ENCODE measurements at places on chromosomes 13 and 19.

DNA sequence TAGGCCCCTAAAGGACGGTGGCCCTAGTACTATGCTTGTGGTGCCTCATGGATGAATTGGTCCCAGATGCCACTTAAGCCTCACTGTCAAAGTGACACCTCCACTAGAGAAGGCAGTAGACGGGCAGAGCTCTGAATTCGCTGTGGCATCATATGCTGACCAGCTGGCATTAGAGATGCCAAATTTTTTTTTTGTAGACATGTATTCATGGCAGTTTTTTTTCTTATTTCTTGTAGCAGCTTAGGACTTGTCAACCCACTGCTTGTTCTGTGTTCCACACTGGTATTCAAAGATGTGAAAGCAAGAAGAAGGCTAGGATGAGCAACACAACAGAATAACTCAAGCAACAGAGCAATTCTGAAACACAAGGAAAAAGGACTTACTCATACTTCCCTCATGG is 212.5 kb downstream of the DLEU7 start:
- no peak for DNase-seq

- no peak for DNase-seq
Observed at GRCh38 chr19:15913384-15913783, 15.5 kb upstream of the CYP4F2 start.

DNA sequence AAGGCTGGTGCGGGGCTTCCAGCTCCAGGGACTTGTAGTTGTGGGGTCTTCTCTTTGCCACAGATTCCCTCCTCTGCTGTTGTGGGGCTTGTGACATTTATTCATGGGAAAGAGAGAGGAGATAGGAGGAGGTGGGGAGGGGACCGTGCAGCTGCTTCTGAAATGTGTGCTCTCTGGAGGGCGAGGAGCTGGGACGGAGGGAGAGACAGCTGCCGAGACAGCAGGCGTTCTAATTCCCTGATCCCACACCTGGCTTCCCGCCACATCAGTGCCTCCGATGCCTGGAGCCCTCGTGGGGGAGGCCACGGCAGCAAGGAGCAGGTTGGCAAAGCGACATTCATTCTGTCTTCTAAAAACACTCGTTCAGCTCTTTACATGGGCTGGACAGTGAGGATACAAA is 164.4 kb downstream of the USP12 start:
- peak; percentile 34 for DNase-seq

GRCh38 chr19:30174791-30175190 is 197.4 kb upstream of the ZNF536 start:
- no peak for DNase-seq

- no peak for DNase-seq
Observed at GRCh38 chr13:51534041-51534817, 50.0 kb upstream of the WDFY2 start.

DNA sequence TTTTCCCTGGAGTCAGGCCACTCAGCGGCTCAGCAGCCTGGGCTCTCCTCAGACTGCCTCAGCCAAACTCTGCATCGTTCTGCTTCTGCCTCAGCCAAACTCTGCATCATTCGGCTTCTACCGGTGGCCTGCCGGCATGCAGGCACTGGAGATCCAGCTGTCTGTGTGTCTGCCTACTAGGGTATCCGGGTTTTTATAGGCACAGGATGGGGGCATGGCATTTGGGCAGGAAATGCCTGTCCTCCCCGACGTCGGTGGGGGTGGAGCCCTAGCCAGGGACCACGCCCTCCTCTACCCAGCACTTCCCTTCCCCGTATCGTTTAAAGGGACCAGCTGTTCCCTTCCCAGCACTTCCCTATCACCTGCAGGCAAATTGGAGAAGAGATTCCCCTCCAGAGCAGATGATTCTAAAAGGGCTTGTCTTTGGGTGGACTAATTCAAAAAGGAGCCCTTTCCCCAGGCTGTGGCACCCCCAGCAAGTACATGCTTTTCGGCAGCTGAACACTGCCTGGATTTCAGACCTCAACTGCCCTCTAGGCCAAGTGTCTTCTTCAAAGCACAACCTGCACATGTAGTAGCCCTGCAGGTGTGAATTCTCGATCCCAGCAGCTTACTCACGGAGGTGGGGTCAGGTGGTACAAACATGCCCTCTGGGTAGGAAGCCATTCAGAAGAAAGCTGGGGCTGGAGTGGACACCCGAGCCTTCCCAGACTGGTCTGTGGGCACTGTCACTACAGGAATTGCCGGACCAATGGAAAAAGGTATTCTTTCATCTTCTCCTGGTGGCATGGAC is 25.4 kb upstream of the GPR12 start:
- no peak for DNase-seq

GRCh38 chr13:35672611-35673010 is 196.1 kb upstream of the MAB21L1 start:
- no peak for DNase-seq

DNA sequence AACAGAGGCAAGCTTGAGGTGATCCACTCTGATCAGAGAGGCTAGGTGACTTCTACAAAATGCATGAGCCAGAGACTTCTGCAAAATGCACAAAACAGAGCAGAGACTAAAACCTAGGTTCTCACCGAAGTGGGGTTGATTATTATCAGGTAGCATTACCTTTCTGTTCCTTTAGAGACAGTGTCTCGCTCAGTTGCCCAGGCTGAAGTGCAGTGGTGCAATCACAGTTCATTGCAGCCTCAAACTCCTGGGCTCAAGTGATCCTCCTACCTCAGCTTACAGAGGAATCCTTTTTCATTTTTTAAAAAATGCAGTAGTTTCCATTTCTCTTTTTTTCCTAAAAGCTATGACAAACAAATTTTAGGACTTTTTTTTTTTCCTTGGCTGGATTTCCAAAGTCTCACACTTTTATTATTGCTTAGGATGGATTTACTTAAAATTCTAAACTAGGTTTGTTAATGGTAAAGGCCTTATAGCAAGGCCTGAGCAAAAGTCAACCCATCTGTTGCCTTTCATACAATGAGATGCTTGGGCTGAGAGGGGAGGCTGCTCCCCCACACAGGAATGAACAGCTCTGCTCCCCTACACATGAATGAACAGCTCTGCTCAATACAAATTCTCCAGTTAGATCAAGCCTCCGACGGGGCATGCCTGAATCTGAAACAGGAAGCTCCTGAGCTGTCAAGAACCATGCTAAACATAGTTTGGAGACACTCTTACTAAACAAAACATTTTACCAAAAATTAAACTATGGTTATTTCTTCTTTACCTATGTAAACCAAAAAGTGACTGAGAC is 18.8 kb upstream of the TNFRSF19 start:
- DNase-seq: no peak

GRCh38 chr19:2609389-2610116 is 92.9 kb downstream of the GNG7 start:
- no peak for DNase-seq

- peak; percentile 69 for DNase-seq
Observed at GRCh38 chr19:531009-531752, 379 bp upstream of the CDC34 start.

GRCh38 chr13:44306371-44307192 is 67.0 kb upstream of the SERP2 start:
- no peak for DNase-seq

- DNase-seq: no peak
Observed at GRCh38 chr19:3720349-3720917, 12.2 kb downstream of the TJP3 start.

GRCh38 chr13:51594432-51594831 is 10.2 kb downstream of the WDFY2 start:
- no peak for DNase-seq

GRCh38 chr13:42329239-42329638 is 57.3 kb downstream of the AKAP11 start:
- DNase-seq: no peak

- DNase-seq: no peak
Observed at GRCh38 chr19:1259206-1259875, 9.8 kb upstream of the CIRBP start.

GRCh38 chr13:76764429-76764828 is 121.8 kb downstream of the KCTD12 start:
- DNase-seq: no peak

GRCh38 chr19:31589109-31589508 is 239.9 kb upstream of the TSHZ3 start:
- DNase-seq: no peak

GRCh38 chr13:51045451-51045850 is 65.6 kb downstream of the C13orf42 start:
- DNase-seq: no peak

- no peak for DNase-seq
Observed at GRCh38 chr13:65836066-65836465, 1394.1 kb downstream of the PCDH9 start.

DNA sequence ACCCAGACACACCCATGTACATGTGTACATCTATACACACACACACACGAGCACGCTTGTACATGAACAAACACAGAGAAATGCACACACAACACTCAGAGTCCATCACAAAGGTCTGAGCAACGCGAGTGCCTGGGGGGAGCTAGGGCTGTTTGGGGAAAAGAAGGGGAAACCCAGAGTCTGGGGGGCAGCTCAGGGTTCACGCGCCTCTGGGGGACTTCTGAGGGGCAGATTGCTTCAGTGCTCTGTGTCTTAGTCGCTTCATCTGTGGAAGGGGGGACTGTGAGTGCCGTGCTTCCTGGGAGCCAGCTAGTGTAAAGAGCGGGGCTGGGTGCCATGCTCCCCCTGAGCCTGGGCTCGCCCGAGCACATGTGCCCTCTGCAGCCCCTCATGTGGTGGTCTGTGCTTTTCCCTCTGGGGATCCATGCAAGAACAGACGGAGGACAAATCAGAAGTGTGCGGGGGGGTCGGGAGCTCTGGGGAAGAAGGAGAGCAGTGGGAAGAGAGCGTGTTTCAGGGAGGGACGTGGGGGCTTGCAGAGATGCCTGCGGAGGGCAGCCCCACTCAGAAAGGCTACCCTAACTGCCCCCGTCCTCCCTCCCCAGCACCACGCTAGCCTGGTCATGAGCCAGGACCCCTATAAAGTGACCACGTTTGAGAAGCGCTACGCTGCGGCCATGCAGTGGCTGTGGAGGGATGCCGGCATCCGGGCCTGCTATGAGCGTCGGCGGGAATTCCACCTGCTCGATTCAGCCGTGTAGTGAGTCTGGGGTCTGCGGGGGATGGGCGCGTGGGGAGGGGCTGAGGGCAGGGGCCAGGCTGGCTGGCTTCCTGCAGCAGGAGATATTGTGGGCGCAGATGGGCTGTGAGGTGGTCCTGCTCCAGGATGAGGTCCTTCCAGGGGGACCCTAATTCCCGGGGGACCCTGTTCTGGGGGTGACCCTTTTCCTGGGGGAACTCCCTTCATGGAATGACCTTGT is 14.0 kb downstream of the GNA15 start:
- no peak for DNase-seq

GRCh38 chr19:18229474-18229873 is 3.2 kb upstream of the PDE4C start:
- no peak for DNase-seq

DNA sequence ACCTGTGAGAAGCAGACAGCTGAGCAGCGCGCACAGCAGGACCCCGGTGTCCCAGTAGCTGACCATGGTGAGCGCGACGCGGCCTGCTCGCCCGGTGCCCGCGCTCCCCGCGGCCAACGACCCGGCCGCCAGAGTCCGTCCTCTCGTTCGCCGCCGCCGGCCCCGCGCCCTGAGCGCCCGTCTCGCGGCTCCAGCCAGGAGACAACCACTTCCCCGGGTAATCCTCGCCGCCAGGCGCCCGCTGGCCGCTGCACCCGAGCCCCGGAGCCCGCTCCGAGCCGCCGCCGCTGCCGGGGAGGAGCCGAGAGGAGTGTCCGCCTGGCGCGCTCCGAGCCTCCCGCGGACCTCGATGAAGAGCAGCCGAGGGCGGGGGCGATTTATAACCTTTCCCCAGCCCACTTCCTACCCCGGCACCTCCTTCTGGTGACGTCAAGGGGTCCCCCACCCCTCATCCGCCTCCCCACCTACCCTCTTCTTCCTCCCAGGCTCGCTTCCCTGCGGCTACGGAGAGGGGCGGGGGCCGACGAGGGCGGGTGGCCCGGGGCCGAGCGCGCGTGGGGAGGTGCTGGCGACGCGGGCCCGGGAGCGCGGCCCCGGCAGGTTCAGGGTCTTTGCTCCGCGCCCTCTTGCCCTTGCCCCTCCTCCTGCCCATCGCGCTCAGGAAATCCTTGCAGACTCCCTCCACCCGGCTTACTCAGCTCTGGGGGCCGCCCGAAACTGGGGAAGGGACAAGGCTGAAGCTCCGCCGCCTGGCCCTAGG is at the start of gene FLT1:
FLT1 (minus strand) TSS at position 351 of the 760 bp plus-strand sequence; CDS start at position 66, 285 bp downstream.
- no peak for DNase-seq

DNA sequence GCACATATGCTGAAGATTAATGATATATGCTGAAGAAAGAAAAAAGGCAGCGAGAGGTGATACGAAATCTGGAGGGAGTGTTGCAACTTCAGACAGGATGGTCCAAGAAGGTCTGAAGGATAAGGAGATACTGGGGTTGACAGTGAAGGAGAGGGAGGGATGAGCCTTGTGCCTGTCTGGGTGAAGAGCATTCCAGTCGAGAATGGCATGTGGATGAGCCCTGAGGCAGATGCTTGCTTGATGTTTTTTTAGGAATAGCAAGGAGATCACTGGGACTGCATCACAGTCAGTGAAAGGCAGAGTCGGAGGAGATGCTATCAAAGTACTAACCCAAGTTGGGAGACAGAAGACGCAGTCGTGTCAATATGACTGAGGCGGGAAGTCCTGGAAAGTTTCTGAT is 13.3 kb upstream of the LAIR2 start:
- no peak for DNase-seq

- DNase-seq: no peak
Observed at GRCh38 chr13:113552079-113552478, 32.5 kb upstream of the TFDP1 start.

- DNase-seq: no peak
Observed at GRCh38 chr13:26864576-26864975, 104.0 kb upstream of the GPR12 start.

GRCh38 chr13:105914291-105915036 is 621.0 kb downstream of the EFNB2 start:
- DNase-seq: no peak

GRCh38 chr13:29785978-29786377 is 64.4 kb downstream of the UBL3 start:
- DNase-seq: no peak

DNA sequence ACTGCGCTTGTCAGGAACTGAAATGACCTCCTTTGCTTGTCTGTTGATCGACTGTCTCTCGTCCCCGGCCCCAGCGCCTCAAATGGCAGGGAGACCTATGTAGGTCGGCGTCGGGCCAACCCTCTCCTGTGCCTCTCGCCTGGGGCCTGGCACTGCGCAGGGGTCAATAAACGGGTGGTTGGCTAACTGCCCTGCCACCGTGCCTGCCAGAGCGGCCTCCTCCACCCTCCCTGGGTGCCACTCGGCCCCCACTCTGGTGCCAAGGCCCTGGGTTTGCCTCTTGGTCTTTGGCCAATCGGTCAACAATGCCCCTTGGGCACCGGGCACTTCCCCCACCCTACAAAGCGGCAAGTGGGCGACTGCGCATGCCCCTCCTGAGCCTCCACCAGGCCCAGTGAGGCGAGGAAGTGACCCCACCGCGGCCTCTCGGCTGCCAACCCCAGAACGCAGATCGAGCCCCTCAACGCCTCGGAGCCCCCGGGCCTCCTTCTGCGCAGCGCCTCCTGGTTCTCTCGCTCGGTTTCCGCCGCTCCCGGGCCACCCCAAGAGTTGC is 1.1 kb downstream of the KEAP1 start:
- DNase-seq: no peak

- no peak for DNase-seq
Observed at GRCh38 chr13:80214521-80214991, 126.4 kb downstream of the SPRY2 start.

Data from NCI-H187 (cell line).